ENCODE measurements at places on chromosomes 7 and 10. TPM values are rescaled to one million over a fixed set of nuclear protein-coding genes. Genes with fewer than 3 reads are reported as not detected.

Gene ATG9B
- total RNA-seq, result 0.89 TPM

Gene BTBD16
- 0.26 TPM for total RNA-seq

Gene MORN4
- total RNA-seq, result 2.6 TPM

Gene UPK3B
- total RNA-seq, result 3.6 TPM

Gene LRRD1
- not detected for total RNA-seq

Gene SLC26A3
- 3,849 TPM for total RNA-seq

Gene CYP2C19
- 1.5 TPM for total RNA-seq

Gene ZPBP
- total RNA-seq, result not detected

Gene CACNA2D1
- total RNA-seq, result 3.9 TPM

Gene MYL10
- total RNA-seq, result not detected

Gene NPFFR1
- total RNA-seq, result 0.06 TPM

Gene COL13A1
- 1.0 TPM for total RNA-seq

Gene ITPRID1
- total RNA-seq, result 1.7 TPM

Gene LEP
- total RNA-seq, result 0.09 TPM

Gene MICU1
- total RNA-seq, result 45.0 TPM

Gene SORCS3
- not detected for total RNA-seq

DNA sequence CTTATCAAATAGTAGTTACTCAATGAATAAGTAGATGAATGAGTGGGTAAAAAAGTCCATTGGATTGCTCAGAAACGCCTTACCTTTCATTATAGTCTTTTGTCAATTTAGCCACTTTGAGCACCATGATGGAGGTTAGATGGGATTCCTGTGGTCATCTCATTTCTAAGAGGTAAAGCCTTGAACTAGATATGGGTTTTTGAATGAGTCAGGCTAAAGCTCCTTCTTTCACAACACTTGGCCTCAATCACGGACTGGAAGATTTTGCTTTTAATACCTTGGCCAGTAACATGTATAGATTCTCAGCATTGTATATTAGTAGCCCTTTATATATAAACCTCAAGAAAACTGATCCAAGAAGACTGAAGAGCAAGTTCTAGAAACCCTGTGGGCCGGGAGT, 99.7 kb upstream of the CCDC6 start:
- no peak for DNase-seq

- peak; percentile 22 for DNase-seq
Measured at GRCh38 chr10:132299371-132300336, 8.1 kb downstream of the STK32C start.

- DNase-seq, result no peak
Measured at GRCh38 chr7:22859641-22860290, 37.1 kb upstream of the TOMM7 start.

GRCh38 chr10:86294346-86295265, 72.0 kb downstream of the GRID1 start:
- no peak for DNase-seq

DNA sequence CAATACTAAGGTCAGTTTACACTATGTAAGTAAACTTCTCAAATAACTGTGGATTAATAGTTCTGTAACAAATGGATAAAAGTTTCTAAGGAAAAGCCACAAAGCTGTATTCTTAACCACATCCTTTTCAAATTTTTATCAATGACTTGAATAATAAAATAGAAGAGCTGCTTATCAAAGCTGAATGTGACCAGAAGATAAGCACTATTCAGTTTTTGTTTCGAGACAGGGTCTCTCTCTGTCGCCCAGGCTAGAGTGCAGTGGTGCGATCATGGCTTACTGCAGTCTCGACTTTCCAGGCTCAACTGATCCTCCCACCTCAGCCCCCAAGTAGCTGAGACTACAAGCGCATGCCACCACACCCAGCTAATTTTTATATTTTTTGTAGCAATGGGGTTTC, 17.0 kb downstream of the UPF2 start:
- DNase-seq, result no peak

GRCh38 chr10:73641328-73642060, at the start of gene MYOZ1:
TSS of gene MYOZ1 (minus strand) at chr10:73641474. CDS start at chr10:73640017, 1,457 bp downstream.
- no peak for DNase-seq

DNA sequence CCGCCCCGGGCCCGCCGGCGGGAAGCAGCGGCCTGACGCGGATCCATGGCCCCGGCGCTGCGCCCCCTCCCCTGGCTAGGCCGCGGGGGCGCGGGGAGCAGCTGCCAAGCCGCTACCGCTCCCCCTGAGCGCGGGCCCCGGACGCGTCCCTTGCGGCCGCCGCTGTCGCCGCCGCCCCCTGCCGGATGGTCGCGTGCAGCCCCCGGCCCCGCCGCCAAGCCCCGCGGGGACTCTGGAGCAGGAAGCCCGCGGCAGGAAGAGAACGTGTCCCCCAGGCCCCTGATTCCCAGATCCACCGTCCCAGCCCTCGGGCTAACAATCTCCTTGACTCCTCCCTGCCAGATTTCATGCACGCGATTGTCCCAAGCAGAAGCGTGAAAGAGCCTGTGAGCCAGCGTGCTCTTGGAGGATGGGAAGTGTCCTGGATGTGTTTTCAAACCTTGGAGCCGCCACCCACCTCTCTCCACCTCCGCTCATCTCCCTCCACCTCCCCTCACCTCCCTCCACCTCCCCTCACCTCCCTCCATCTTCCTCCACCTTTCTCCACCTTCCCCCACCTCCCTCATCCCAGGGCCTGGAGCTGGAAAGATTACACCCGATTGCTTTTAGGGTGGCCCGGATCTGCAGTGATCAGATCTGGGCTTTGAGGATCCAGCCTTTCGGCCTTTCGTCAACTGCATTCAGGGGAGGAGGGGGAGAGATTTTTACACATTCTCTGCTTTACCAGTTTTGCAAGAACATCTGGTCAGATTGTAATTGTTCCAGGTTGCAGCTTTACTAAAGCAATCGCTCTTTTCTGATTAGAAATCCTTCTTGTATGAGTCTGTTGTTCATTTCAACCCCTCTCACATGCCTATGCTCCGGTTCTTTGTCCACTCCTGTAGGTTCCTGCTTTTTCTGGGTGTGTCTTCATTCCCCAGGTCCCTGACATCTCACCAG, 570 bp upstream of the PRTFDC1 start:
- no peak for DNase-seq

GRCh38 chr7:44189993-44190872, 994 bp upstream of the GCK start:
- DNase-seq, result no peak

GRCh38 chr10:126147866-126148587, 240.2 kb downstream of the ADAM12 start:
- no peak for DNase-seq

- no peak for DNase-seq
Measured at GRCh38 chr10:3340127-3340730, 167.6 kb upstream of the PITRM1 start.

- no peak for DNase-seq
Measured at GRCh38 chr10:1938317-1938716, 201.0 kb upstream of the ADARB2 start.

- no peak for DNase-seq
Measured at GRCh38 chr7:144936314-144936713, 100.5 kb upstream of the TPK1 start.

- no peak for DNase-seq
Measured at GRCh38 chr10:51640120-51640819, 59.1 kb downstream of the CSTF2T start.

GRCh38 chr10:120420421-120420820, 36.6 kb upstream of the PLPP4 start:
- no peak for DNase-seq

GRCh38 chr10:1440897-1441296, 296.4 kb downstream of the ADARB2 start:
- DNase-seq, result no peak

- DNase-seq, result no peak
Measured at GRCh38 chr10:104036518-104037260, 49.0 kb downstream of the COL17A1 start.

- no peak for DNase-seq
Measured at GRCh38 chr7:112616295-112616694, 135.5 kb downstream of the LSMEM1 start.

DNA sequence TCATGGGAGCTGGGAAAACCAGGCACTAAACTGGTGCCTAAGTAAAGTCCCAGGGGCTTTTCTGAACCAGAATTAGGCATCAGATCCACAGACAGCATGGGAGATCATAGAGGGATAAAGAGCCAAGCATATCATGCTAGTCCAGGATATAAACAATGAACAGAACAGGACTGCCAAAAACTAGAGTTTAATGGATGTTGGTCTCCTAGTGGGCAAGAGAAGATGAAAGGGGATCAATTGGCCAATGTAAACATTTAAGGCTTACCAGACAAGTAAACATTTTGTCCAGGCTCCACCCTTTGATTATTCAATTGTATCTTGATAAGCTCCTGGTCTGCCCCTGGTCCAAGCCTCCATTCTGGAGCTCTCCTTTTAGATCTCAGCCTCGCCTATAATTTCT, 18.9 kb downstream of the MACC1 start:
- DNase-seq, result no peak

- DNase-seq, result no peak
Measured at GRCh38 chr10:36681751-36682632, 443.4 kb upstream of the ANKRD30A start.

DNA sequence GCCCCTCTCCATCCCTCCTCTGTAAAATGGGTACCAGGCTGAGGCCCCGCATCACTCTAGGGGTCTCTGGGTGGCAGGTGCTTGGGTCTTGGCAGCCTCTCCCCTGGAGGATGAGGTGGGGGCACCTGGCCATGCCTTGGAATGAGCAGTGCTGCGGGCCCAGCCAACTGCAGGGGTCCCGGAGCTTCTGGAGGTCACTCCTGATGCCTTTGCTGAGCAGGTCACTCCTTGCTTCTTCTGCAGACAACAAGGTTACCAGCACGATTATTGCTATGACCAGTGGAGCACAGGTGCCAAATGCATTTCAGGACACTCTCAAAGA, 22.4 kb upstream of the ZNF488 start:
- DNase-seq, result no peak

DNA sequence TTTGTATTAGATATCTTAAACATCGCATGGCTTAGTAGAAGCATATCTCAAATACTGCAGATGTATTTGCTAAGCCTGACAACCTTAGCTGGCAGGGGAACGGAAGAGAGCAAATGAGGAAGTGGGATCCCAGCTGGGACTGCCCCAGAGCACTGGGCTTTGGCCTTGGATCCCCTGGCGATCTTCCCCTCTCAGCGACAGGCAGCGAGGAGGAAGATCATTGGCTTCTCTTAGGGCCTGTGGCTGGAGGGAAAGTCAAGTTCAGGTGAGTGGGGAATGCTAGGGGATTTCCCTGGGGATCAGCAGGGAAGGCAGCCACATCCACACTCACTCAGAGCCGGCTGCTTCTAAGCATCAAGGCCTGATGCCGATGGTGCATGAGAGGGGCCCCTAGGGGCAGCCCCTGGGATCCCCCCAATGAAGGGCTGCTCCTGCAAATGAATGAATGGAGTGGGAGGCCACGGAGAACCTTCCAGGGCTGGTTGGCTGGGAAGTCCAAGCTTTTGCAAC, 42.0 kb downstream of the LYZL2 start:
- DNase-seq, result peak; percentile 47

All from mucosa of descending colon (tissue), 3 donors.